Glutamatergic neuron (in vitro differentiated cells): ENCODE measurements at places on chromosomes 4 and X.

DNA sequence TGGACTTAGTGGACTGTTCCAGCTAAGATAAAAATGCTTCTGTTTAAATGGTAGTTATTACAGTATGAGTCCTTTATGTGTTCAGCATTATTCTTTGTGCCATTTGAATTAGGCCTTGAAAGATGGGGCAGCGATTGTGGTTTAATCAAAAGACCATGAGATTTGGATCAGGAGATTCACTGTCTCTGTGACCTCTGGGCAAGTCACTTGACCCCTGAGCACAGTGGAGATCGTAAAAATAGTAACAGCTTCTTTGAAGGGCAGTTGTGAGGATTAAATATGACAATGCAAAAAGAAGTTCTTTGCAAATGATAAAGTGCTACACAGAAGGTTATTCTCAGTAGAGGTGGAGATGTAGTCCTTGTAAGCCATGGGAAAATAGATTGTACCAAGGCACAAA is 10.8 kb downstream of the CXCR3 start:
- DNase-seq = no peak

DNA sequence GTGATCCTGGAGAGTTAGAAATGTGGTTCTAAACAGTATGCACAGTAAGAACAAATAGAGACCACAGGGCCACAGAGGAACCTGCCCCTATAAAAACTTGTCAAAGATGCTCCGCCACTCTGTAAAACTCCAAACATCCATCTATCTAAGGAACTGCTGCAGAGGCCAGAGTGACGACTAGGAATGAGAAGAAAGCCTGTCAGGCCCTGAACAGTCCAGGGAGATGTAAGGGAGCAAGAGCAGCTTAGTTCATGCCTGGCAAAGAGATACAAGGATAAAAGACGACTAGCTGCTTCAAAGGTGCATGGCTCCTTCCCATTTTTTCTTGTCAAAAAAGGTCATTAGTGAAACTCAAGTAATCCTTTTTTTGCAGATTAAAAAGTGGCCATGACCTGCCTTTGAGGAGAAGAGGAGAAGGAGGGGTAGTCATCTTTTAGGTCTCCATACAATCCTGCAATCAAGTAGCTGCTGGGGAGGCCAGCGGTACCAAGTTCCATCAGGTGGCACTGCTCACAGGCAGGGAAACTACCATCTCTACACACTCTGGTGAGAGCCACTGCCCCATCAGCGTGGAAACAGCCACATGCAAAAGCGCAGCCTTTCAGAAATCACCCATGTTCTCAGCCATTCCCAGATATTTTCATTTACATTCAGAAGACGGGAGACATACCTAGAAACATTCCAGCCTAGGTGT is 162.1 kb downstream of the TSPAN5 start:
- no peak for DNase-seq

- no peak for DNase-seq
Measured at GRCh38 chrX:31057291-31057690, 14.6 kb downstream of the FTHL17 start.

GRCh38 chr4:3530051-3530450 is 2.2 kb downstream of the LRPAP1 start:
- no peak for DNase-seq

- no peak for DNase-seq
Measured at GRCh38 chr4:69750346-69750745, 10.1 kb downstream of the SULT1B1 start.

- no peak for DNase-seq
Measured at GRCh38 chr4:154009191-154009590, 220.3 kb upstream of the SFRP2 start.

- DNase-seq = no peak
Measured at GRCh38 chr4:160180211-160180610, 1077.3 kb downstream of the RAPGEF2 start.

- DNase-seq = no peak
Measured at GRCh38 chr4:90536408-90536807, 409.2 kb downstream of the CCSER1 start.

GRCh38 chrX:154351183-154352011 is 23.0 kb downstream of the FLNA start:
- DNase-seq = no peak

DNA sequence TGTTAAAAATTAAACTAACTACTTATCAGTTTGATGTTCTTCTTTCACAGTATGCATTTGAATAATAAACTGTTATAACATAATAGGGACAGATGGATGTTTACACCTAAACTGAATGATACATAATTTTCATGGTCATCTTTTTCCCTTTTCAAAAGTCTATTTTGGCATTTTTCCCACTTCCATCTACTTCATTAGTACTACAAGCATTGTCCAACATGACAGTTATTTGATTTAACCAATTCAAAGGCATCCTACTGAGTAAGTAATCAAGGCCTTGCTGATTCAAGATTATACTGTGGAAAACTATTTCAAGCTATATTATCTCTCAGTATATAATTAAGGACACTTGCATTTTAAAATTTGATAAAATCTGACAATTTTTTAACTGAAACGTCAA is 212.9 kb downstream of the FAT4 start:
- DNase-seq = no peak

DNA sequence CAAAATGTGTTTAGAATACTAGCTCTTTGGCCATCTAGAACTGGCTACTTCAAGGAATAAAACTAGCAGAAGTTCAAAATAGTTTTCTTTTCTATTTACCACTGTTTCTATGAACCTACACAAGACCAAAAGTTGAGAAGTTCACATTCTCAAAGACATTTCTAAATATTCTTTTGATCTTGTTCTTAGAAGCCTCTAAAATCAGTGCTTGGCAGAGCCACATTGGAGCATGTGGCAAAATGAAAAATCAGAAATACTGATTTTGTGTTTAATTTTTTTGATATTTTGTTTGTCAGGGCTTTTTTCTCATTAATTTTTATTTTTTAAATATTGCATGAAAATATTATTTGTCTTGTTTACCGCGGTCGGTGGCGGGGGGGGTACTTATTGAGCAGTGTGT is 853.8 kb upstream of the INTU start:
- no peak for DNase-seq

GRCh38 chr4:106340774-106341173 is 24.4 kb downstream of the AIMP1 start:
- no peak for DNase-seq

GRCh38 chrX:69055193-69055592 is 110.1 kb downstream of the PJA1 start:
- no peak for DNase-seq

GRCh38 chr4:110514889-110515479 is 39.0 kb downstream of the ENPEP start:
- no peak for DNase-seq

DNA sequence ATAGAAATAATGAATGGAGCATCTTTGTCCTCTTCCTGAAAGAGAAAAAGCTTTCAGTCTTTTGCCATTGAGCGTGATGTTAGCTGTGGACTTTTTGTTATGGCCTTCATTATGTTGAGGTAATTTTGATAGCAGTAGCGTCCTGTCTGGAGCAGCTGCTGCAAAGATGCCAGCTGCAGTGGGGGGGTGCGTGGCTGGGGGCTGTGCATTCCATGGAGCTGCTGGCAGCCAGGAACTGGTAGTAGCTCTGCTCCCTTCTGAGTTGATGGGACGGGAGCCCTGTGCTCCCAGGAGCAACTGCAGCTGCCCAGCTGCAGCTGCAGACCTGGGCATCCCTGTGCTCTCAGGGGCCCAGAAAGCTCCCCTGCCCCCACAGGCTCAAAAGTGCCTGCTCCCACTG is 50.4 kb downstream of the CCDC160 start:
- DNase-seq = no peak

DNA sequence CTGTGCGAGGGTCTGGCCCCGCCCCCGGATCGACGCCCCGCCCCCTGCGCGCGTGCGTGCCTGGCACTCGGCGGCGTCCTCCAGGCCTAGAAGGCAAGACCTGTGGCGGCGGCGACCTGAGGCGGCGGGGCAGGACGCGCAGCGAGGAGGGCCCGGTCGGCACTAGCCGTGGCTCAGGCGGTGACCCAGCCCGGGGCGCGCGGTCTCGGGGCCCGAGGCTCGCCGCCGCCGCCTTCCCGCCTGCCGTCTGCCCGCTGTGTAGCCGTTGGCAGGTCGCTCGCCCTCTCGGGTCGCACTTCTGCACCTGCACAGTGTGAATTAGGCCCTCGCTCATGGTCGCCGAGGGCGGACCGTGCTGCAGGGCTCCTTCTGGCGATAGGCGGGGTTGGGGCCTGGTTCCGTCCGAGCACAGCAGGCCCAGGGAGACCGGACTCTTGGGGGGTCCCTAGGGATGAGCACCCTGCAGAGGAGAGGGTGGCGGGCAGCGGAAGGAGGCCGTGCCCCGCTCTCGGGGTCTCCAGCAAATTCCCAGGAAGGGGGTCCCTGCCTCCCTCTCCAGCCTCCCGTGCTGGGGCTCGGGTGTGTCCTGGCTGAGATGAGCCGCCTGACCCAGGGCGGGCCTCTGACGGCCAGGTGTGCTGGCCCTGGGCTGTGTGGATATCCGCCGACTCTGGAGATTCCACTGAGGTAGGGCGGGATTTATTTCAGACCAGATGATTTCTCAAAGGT is 557 bp upstream of the FAM53A start:
- DNase-seq = no peak

DNA sequence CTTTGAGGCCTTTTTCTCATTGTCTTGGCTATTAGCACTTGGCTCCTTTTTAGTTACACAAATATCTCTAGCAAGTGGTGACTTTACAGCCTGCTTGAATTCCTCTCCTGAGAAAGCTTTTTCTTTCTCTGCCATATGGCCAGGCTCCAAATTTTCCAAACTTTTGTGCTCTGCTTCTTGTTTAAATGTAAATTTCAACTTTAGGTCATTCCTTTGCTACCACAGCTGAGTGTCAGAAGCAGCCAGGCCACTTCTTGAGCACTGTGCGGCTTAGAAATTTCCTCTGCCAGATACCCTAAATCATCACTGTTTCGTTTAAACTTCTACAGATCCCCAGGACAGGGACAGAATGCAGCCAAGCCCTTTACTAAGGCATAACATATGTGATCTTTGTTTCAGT is 222.4 kb downstream of the FBXO8 start:
- no peak for DNase-seq

DNA sequence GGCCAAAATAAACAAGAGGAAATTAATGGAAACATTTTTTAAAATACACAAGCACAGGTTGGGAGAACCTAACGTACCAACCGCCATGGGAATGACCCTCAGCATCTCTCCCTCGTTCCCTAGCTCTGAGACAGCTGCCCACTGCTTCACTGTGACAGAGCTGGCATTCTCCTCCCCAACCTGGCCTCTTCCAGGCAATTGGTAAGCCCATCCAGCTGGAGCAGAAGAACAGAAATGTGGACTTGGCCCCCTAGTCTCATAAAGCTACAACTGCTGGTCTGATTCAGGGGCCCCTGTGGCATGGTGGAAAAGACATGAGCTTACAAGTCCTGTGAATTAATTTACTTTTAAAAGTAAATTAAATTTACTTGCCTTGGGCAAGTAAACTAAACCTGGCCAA is 245.1 kb downstream of the PTTG2 start:
- DNase-seq = no peak

DNA sequence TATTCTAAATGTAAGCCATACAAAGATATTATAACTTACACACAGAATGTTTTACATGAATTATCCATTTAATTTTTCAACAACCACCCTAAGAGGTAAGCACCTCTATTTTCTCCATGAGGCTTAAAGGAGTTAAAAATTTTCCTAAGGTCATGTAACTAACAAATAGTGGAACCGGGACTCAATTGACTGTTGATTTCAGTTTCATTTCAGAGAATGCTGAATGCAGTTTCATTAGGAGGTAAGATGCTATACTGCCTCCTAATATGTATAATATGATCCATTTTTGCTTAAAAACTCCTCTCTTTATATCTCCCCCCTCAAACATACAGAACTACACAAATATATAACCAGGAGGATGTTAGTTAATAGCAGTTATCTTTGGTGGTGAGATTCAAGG is 29.1 kb downstream of the PHKA1 start:
- no peak for DNase-seq

DNA sequence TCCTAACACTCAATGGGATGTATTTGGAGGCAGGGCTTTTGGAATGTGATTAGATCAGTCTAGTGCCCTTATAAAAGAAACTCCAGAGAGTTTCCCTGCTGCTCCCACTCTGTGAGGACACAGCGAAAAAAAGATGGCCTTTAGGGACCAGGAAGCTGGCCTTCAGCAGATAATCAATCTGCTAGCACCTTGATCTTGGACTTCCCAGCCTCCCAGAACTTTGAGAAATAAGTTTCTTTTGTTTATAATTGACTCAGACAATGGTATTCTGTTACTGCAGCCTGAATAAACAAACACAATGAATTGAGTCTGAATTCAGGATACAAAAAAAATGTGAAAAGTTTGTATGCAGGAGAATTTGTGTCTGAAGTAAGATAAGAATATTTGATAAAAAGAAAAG is 842.1 kb downstream of the FSTL5 start:
- DNase-seq = no peak

DNA sequence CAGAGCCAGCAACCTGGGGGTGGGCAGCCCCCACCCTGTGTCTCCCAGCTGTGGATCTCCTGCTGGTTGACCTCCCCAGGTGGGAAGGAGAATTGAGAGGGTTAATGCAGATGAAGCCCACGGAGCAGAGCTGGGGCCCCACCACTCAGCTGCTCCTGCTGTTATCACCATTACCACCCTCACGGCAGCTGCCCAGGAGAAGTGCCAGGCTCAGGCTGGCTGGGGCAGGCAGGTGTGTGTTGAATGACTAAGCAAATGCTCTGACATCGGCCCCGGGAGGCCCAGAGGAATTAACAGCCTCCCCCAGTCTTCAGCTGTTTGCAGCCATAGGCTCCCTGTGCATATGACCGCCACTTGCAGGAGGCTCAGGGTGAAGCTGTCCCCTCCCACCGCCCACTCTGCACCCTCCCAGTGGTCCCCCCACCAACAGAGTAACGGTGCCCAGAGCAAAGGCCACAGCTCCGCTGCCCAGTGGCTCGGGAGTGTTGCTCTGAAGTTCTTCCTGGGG is 133.8 kb downstream of the CPZ start:
- no peak for DNase-seq

DNA sequence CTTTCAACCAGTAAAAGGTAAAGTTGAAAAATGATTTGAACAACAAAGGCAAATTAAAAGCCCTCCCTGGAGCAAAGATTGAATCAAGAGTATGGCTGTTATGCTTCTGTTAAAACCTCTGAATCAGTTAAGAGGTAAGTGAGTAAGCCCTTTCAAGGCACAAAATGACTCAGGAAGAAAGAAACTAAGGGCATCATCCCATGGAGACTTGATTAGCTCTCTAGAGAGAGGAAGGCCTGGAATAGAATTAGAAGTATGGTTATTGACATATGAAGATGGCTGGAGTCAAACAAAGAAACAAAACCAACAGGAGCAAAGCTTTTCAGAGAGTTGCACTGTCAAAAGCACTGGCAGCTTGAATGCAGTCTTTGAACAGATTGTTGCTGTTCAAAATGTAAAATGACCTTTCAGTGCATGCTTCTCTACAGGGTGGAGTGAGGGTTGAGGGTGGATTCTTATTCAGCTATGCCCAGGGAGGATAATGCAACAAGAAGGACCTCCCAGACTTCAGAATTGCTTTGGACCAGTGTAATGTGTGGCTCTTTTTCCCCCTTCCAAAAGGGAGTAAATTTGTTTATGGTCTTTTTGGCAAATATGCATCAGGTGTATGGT is 365.5 kb downstream of the GBA3 start:
- DNase-seq = no peak
